ENCODE measurements at places on chromosomes 7 and 10.

- no peak for DNase-seq
These were observed 136.5 kb downstream of the CNNM2 start for GRCh38 chr10:103054621-103055020.

- no peak for DNase-seq
These were observed 107.6 kb upstream of the SAMD8 start for GRCh38 chr10:75003891-75004290.

GRCh38 chr10:96168546-96168945 lies 38.4 kb downstream of the ZNF518A start:
- no peak for DNase-seq

DNA sequence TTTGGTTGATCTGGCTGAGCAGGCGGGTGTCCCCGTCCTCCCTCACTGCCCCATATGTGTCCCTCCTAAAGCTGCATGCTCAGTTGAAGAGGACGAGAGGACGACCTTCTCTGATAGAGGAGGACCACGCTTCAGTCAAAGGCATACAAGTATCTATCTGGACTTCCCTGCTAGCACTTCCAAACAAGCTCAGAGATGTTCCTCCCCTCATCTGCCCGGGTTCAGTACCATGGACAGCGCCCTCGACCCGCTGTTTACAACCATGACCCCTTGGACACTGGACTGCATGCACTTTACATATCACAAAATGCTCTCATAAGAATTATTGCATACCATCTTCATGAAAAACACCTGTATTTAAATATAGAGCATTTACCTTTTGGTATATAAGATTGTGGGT lies 26.9 kb upstream of the TRIM56 start:
- DNase-seq: peak; percentile 44

DNA sequence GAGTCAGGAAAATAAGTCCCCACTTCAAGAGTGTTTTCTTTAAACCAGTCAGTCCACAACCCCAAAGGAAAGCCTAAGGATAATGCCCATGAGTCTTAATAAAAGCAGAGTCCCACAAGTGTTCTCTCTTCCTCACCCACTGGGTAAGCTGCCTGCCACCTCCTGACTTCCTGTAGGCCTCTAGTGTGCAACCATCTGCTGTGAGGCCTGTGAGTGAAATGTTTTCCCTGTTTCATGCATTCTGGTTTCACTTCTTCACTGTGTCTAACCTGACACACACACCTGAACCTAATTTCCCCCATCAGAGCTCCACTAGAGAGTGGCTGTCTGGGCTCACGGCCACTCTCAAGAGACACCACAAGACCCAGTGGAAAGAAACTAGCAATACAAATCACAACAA lies 38.9 kb upstream of the GDF10 start:
- DNase-seq: no peak

DNA sequence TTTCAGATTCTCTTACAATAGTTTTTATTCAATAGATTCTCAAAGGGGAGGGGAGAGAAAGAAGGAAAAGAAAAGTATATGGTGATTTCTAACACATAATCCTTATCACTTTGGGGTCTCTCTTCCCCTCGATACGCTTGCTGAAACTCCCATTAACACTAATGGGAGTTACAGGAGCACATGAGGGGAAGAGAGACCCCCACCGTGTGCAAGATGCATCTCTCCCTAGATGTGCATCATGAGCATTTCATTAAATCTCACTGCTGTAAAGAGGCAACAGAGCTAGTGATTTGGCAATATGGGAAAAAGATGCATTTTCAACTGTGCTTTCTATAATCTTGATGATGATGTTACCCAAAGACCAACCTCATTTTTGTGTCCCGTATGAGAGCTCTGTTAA lies 177.4 kb downstream of the SKAP2 start:
- DNase-seq: no peak

- DNase-seq: no peak
These were observed 45.2 kb downstream of the INPP5A start for GRCh38 chr10:132582771-132583170.

DNA sequence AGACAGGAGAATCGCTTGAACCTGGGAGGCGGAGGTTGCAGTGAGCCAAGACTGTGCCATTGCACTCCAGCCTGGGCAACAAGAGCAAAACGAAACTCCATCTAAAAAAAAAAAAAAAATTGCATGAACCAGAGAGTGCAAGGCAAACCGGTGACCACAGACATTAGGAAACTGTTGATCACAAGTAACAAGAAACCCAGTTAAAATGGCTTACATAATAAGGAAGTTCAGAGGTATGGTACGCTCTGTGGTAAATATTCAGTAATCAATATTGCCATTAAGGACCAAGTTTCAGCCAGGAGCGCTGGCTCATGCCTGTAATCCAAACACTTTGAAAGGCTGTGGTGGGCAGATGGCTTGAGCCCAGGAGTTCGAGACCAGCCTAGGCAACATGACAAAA lies 9.2 kb upstream of the NT5C2 start:
- no peak for DNase-seq

- peak; percentile 82 for DNase-seq
These were observed 514 bp downstream of the RNF216 start for GRCh38 chr7:5780801-5781496.

DNA sequence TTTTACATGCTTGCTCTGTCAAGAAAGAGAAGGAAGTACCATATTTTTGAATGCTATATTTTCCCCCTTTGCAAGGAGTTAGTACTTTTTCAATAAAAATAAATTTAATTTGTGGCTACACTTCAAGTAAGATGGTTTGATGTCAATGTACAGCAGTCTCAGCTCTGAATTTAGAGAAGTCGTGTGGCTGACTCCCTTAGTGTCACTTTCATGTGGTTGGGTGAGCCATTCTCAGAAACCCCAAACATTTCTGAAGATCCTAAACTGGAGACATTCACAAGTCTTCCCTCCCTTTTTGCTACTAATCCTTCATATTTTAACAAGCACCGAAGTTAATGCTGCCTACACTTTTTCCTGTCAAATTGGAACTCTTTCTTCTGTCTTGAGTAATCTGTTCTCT lies 244.4 kb downstream of the DYNC1I1 start:
- no peak for DNase-seq

DNA sequence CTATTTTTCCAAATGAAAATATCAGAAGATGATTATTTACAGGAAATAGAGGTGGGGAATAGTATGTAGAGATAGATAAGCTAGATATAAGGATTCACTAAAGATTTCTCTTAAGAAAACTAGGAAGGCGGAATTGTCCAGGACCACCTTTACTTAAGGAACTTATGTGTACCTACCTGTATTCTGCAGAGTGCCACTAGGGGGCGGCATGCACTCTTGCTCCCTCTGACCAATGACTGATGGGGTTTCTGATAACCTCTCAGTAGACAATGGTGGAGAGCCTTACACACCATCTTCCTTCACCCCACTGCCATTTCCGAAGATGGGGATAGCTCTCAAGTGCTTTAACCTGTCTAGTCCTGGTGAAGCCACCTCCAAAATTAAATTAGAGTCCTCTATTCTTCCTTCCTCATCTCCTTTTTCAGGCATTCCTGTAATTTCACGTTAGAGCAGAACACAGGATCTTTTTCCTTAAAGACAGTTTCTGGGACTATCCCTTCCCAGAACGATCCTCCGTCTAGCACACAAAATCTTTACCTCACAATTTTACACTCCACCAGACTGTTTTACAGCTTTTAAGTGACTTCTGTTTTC lies 453.1 kb downstream of the SORCS1 start:
- DNase-seq: no peak

DNA sequence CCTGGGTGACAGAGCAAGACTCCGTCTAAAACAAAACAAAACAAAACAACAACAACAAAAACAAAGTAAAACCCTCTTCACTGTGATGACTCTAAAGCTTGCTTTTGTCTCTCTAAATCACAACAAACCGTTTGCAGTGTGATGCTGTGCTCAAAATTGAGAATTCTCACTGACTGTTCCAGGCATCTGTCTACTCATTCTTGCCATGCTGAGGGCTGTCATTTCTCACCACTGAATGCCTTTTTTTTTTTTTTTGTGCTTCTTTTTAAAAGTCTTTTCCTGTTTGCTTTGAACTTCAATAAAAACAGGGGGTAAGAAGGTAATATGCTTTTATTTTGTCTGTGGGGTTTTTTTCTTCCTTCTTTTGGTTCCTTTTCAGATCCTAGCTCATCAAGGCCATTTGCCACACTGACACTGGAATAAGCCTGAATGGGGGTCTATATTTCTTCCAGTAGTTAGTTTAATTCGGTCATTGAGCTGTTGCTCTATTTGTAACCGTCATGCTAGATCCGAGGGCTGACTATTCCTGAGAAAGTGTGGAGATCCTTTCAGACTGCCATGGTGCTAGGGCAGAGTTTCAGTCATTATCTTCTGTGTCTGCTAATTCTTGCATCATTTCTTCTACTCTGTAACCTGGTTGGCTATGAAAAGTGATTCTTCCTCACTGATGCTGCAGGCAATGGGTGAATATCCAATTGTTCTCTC lies 10.6 kb downstream of the FAS start:
- DNase-seq: no peak

GRCh38 chr7:155219947-155220769 lies 77.5 kb upstream of the INSIG1 start:
- no peak for DNase-seq
